ENCODE measurements at places on chromosomes 12 and 14.
A peak's percentile ranks its signal among the peaks of the same experiment; 100 is the strongest.

GRCh38 chr12:132318618-132319033 is 10.8 kb downstream of the GALNT9 start:
- no peak for DNase-seq

DNA sequence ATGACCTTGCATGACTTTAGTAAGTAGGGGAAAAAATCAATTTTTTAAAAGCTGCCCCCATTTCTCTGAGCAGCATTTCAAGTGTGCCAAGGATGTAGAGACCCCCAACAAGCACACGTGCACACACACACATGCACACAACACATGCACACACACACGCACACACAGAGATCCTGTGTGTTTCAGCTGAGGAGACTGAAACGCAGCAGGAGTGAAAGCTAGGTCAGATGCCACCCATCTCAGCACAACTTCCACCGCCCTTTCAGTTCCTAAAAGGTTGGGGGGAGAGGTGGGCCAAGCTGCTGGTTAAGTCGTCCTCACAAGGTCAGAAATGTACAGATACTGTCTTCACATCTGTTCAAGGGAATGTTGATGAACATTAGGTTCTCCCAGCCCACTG is 13.9 kb downstream of the MYL2 start:
- DNase-seq, result no peak

GRCh38 chr14:102056694-102057442 is 30.0 kb downstream of the HSP90AA1 start:
- no peak for DNase-seq

DNA sequence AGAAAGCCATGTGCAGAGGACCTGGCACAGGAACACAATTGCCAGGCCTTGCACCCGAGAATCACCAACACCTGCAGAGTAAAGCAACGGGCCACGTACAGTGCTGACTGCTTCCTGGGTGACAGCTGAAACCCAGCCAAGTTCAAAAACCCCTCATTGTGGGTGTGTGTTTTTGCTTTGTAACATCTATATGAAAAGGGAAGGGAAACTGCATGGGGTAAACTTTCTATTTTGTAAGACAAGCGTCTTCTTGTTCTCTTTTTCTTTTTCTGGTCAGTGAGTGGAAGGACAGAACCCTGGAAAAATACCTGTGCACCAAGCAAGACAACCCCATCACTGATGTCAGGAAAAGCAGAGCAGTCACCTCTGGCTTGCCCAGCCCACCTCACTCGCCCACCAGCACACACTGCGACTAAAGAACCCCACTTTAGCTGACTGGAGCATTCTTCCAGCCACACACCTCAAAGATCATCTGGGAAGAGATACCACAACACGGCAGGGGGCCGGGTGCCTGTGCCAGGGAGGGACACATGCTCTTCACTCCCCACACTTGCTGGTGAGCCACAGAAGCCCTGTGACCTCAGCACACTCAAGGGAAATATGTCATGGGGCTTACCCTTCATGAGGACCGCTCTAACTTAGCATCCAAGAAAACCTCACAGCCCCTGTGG is 172.3 kb downstream of the NDUFA12 start:
- peak; percentile 38 for DNase-seq

GRCh38 chr12:18165422-18165871 is 75.5 kb upstream of the RERGL start:
- DNase-seq, result no peak

DNA sequence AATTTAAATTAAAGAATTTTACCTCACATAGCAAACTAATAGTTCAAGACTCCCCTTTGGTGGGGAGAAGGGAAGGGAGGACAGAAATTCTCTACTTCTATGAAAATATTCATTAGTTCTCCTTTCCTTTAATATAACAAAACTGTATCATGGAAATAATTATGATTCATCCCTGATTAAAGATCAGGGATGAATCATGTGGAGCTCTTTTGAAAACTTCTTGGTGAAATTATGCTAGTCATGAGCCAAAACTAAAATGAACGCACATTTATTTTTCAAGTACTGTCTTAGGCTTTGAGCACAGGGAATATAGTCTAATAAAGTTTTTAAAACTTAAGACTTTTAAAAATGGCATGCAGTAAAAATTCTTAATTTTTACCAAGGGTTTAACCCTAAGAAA is 17.1 kb downstream of the TMBIM4 start:
- no peak for DNase-seq

DNA sequence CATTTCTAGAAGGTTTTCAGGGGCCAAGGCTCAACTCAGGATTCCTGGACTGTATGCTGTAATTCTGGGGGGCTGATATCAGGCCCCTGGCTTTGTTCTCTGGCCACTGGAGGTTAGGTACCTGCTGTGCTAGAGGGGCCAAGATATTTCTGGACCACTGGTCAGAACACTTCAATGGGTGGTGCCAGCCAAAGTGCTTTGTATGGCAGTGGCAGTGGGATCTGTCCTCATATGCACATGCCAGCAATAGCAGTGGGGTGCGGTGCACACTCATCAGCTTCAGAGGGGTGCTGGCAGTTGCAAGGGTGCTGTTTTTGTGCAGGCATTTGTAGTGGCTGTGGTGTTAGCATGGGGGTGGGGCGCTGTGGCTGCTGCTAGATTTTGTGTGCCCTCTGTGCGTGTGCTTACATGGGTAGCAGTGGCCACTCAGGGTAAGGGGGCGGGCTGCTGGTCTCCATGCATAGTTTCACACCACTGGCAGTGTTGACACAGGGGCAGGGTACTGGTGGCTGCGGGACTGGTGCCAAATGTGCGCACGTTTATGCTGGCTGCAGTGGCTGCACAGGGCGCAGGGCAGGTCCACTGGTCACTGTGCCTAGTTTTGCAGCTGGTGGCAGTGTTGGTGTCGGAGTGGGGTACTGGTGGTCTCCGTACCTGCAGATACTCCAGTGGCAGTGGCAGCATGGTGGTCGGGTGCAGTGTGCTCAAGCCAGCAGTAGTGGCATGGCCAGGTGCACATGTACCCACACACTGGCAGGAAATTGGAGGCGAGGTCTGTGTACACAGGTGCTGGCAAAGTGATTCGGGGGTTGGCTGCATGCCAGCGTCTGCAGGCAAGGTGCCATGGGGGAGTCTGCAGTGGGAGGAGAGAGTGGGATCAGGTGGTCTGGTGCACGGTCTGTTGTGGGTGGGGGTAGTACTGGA is 12.6 kb downstream of the NOPCHAP1 start:
- no peak for DNase-seq

- no peak for DNase-seq
These were observed 397.3 kb downstream of the ZFP36L1 start for GRCh38 chr14:68395604-68396003.

DNA sequence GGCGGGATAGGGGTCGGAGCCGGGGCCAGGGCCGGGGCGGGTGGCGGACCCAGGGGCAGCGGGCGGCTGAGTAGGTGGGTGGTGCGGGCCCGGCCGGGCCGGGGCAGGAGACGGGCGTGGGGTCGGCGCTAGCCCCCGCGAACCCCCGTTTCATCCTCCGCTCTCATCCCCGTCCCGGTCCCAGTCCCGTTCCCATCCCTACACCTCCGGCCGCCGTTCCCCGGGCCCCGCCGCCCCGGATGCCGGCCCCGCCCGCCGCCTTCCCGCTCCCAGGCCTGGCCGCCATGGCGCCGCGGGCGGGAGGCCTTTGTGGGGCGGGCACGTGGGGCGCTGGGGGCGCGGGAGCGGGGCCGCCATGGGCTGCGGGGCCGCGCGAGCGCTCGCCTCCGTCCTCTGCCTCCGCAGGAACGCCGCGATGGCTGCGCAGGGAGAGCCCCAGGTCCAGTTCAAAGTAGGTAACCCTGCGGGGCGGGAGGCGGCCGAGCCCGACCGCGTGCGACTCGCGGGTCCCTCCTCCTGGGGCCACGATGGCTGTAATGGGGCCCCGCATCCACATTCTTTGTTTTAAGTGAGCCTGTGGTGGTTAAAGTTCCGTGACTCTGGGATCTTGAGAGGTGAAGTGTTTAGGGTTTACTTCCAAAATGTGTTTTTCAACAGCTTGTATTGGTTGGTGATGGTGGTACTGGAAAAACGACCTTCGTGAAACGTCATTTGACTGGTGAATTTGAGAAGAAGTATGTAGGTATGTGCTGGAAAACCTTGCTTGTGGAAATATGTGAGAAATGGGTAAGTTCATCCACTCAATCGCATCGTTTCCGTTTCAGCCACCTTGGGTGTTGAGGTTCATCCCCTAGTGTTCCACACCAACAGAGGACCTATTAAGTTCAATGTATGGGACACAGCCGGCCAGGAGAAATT is 572 bp downstream of the RAN start:
- DNase-seq, result no peak

- DNase-seq, result no peak
These were observed 19.1 kb downstream of the VASH1 start for GRCh38 chr14:76780360-76780759.

- no peak for DNase-seq
These were observed 188.9 kb downstream of the ETV6 start for GRCh38 chr12:11838403-11838802.

GRCh38 chr12:11348439-11348838 is 38.2 kb upstream of the PRB4 start:
- no peak for DNase-seq

DNA sequence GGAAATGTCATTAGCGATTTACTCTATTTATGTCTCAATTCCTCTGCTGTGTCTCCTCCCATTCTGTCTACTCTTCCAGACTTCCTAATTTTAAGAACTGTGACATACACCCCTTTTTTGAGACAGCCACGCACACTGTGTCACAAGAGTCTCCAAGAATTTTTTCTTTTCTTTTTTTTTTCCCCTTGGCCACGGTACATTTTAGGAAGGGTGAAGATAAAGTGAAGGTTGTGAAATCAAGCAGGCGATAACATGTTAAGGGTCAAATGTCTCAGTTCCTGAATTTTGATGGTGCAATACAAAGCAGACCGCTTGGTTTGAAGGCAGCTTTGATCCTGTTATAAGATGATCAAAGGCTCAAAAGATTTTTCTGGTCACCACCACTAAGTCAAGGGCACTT is 4.3 kb downstream of the OLR1 start:
- no peak for DNase-seq

DNA sequence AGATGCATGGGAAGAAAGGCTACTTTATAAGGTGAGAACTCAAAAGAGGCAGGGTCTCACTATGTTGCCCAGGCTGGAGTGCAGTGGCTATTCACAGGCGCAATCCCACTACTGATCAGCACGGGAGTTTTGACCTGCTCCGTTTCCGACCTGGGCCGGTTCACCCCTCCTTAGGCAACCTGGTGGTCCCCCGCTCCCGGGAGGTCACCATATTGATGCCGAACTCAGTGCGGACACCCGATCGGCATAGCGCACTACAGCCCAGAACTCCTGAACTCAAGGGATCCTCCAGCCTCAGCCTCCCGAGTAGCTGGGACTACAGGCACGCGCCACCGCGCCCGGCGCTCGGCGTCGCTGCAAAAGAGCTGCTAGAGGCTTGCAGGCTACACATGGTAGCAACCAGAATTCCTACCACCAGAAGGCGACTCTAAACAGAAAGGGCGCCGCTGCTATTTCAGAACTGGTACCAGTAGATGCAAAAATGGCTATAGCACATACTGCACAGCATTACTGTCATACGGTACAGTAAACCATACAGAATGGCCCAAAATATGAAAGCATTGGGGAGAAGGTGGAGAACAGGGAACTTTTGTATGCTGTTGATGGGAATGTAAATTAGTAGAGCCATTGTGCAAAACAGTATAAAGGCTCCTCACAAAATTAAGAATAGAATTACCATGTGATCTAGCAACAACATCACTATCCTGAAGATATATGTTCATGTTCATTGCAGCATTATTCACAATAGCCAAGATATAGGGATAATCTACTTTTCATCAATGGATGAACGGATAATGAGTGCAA is 1.2 kb upstream of the NEMF start:
- DNase-seq, result peak; percentile 13

- DNase-seq, result no peak
These were observed 146.8 kb upstream of the LRIG3 start for GRCh38 chr12:59067083-59067482.

DNA sequence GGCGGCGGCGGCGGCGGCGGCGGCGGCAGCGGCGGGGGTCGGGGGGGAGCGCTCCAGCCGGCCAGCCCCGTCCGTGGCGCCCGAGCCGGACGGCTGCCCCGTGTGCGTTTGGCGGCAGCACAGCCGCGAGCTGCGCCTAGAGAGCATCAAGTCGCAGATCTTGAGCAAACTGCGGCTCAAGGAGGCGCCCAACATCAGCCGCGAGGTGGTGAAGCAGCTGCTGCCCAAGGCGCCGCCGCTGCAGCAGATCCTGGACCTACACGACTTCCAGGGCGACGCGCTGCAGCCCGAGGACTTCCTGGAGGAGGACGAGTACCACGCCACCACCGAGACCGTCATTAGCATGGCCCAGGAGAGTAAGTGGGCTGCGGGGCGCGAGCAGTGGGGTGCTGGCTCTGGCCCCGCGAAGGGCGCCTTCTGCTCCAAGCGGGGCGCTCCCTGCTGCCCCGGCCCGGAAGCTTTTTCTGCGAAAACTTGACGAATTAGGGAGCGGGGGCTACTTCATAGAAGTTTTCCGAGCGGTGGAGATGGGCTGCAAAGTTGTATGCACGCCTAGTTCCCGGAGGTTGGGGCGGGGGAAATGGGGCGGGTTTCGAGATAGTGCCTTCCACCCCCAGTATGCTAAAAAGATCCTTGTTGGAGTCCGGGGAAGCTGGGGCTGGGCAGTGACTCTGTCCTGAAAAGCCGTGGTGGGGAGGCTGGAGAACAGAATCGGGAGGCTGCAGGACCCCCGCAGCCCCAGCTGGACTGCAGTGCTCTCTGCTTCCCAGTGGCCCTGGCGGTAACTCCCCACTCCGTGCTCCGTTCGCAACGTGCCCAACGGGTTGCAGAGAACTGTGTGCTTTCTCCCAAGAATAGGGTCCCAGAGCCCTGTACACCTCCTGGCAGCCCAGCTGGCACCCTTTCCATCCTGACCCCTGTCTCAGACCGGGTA is 751 bp downstream of the GDF11 start:
- peak; percentile 18 for DNase-seq

DNA sequence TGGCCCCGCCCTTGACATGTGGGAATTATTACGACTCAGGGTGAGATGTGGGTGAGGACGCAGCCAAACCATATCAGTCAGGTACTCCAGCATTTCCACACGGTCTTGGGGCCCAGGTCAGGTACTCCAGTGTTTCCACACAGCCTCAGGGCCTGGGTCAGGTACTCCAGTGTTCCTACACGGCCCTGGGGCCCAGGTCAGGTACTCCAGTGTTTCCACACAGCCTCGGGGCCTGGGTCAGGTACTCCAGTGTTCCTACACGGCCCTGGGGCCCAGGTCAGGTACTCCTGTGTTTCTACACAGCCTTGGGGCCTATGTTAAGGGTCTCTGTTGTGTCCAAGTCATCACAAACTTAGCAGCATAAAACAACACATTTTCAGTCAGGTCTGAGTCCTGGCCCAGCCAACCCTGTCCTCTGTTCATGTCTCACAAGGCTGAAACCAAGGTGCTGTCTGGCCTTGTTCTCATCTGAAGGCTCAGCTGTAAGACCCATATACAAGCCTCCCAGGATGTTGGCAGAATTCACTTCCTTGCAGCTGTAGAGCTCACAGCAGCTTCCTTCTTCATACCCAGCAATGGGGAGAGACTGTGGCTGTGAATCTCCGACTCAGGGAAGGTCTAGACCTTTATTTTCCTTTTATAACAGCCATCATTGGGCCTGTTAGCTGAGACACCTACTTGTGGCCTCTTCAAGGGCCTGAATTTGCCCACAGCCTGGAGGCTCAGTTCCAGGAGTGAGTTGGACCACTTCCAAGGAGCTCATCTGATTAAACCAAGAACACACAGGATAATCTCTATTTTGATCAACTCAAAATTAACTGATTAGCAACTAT is 107.6 kb upstream of the SFSWAP start:
- no peak for DNase-seq

GRCh38 chr12:6770094-6770493 is 2.2 kb upstream of the LAG3 start:
- DNase-seq, result no peak
